Hair follicular keratinocyte (primary cell): ENCODE measurements at places on chromosomes 1 and 21. TPM values are rescaled to one million over a fixed set of nuclear protein-coding genes. Genes with fewer than 3 reads are reported as not detected.

Gene FTCD
- not detected in 2 replicates for total RNA-seq

Gene FCGR2B
- not detected in 2 replicates for total RNA-seq

Gene PBX1
- total RNA-seq: 0.53 and 0.86 TPM in 2 replicates

Gene GNAT2
- total RNA-seq: 0.08 TPM in 1 of 2 replicates, not detected in the other

Gene FCRL5
- not detected in 2 replicates for total RNA-seq

Gene ILDR2
- not detected in 2 replicates for total RNA-seq

Gene ORC1
- total RNA-seq: 3.4 and 12.3 TPM in 2 replicates
